ENCODE measurements at places on chromosomes 7 and 10.

DNA sequence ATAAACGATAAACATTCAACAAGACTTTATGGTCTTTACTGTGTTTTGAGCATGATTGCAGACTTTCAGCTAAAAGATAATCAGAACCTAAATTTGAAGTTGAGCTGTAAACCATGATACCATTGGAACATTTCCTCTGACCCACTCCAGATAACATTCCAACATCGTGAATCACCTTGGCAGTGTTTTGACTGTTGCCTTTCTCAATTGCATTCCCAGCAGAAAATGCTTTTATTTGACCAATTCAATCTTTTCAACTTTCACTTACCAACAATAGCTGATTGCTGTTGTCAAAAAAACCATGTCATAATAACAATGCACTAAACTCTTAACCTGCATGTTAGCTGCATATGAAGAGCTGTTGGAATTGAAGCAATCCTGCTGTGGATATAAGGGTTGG lies 165.5 kb downstream of the MDFIC start:
- no peak for DNase-seq

DNA sequence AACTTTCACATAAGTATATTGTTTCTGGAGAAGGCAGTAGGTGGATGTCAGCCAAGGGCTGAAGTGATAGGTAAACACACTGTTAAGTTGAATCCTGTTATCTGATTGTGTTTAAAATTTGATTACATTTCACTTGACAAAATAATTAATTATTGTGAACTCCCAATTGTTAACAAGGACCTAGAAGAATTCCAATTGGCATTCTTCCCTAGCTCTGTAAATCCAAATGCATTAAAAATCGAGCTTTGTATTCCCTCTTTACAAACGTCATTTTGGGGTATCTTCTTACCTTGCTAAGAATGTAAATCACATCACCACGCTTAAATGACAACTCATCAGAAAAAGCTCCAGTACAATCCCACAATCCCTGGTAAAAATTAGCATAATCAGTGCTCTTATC lies 179.9 kb downstream of the SKAP2 start:
- no peak for DNase-seq

DNA sequence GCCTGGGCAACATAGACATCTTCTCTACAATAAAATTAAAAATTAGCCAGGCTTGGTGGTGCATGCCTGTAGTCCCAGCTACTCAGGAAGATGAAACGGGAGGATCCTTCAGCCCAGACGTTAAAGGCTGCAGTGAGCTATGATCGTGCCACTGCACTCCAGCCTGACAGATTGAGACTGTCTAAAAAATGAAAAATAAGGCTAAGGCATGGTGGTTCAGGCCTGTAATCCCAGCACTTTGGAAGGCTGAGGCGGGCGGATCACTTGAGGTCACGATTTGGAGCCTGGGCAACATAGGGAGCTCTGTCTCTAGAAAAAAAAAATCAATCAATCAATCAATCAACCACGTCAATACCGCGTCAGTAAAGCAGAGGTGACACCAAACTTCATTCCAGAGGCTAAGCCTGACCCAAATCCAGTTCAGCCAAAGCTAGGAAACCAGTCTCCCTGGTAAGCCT lies 31.1 kb downstream of the MRPS24 start:
- DNase-seq = no peak

GRCh38 chr10:79420974-79421688 lies 24.3 kb downstream of the ZCCHC24 start:
- DNase-seq = no peak

GRCh38 chr7:70856901-70857630 lies 274.9 kb upstream of the GALNT17 start:
- peak; percentile 50 for DNase-seq

- DNase-seq = no peak
Observed at GRCh38 chr7:72249106-72249505, 163.0 kb downstream of the CALN1 start.

DNA sequence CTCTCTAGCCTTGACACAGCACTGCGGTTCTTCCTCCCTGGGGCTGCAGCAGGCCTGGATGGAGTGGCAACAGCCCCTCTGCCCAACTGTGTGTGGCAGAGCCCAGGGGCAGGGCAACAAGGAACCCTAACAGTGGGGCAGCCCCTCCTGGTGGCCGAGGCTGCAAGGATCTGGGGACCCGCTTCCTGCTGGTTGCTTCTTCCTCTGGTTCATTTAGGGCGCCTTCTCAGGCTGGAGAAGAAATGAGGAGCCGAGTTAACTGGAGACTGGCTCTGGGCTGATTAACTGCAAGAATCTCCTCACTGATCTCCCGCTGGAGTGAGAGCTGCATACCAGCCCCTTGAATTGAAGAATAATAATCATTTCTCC lies 80.1 kb upstream of the EMX2 start:
- DNase-seq = no peak

DNA sequence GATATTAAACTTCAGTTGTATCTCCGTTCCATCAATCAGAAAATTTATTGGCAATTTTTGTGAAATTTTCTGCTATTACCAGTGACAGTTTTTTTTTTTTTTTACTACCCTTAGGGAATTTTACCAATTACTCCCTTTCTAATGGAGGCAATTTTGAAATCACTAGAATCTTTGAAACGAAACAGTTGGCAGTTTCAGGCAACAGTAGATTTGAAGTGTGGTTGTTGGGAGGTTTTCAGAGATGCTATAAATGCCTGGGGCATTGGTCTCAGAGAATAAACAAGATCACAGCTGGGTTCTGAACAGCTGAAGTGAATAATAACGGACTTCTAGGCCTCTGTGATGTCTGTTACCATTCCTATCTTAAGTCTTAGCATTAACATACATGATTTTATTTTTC lies 535.9 kb upstream of the POT1 start:
- no peak for DNase-seq
